RWPE2 (cell line): ENCODE measurements at places on chromosomes 6 and 20.

GRCh38 chr6:7431674-7432390 is 42.2 kb downstream of the RIOK1 start:
- no peak for DNase-seq

DNA sequence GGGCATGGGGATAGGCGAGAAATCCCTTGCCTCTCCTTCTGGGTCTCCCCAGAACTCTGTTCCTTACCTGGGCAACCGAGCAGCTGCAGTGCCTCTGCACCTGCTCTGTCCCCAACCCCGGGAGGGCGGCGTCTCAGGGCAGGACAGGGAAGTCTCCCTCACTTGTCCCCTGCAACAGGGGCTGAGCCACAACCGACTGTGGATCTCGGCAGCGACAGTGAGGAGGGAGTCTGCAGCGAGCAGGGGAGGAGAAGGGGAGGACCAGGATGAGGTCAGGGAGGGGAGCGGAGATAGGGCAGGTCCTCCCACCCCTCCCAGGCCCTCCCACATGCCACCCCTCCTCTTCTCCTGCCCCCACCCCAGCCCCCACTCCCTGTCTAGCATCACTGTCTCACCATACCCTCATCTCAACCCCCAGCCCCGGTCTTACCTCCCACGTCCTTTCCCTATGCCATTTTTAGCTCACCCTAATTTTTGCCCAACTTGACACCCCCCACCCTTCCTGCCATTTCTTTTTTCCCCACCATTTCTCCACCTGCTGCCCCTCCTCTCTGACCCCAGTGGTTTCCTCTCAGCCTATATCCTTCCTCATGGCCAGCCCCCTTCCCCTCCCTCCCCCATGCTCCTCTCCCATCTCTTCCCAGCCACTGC is at the start of gene TNXB:
Gene TNXB (minus strand): TSS at position 225 of the 651 bp plus-strand sequence. CDS start 11,140 bp downstream, outside the sequence.
- no peak for DNase-seq

DNA sequence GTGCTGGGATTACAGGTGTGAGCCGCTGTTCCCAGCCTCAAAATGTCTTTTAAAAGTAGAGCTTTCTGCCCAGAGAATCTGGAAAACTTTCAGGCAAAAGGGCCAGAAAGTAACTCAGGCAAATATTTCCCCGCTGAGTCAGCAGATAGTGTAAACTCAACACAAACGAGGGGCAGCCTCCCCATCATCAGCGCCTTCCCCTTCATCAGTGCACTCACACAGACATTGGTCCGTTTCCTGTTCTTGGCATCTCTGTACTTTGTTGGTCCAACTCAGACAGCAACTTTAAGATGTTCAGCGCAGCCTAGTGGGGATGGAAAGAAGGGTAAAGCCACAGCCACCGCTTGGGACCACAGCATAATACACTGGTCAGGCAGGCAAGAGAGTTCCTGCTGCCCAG is 69.5 kb downstream of the CSE1L start:
- DNase-seq: no peak

DNA sequence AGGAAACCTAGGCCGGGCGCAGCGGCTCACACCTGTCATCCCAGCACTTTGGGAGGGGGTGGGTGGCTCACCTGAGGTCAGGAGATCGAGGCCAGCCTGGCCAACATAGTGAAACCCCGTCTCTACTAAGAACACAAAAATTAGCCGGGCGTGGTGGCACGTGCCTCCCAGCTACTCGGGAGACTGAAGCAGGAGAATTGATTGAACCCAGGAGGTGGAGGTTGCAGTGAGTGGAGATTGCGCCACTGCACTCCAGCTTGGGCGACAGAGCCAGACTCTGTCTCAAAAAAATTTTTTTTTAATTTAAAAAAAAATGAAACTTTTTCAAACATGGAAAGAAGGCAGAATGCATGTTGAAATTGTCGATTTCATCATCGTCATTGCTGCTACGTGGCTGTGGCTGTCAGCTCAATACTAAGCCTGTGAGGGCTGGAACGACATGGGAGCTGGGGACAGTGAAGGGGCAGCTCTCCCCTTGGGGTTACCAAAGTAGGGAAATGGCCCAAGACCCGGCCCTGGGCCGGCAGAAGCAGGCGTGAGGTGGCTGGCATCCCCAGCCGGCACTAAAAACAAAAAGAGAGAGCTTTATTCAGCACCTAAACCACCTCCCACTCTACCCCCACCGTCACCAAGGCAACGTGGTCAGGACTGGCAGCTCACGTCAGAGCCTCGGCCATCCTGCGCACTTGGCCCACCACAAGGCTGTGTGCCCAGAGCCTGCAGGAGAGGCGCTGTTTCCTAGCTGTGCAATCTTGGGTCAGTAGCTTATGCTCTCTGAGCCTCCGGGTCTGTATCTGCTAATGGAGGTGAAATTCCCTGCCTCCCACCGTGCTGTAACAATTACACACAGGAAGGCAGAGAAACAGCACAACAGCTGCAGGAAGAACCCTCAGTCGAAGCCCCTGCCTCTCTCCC is 30.8 kb downstream of the AGPAT4 start:
- DNase-seq: no peak
